Stimulated activated CD4-positive, alpha-beta T cell treated with anti-CD3 and anti-CD28 coated beads, Interleukin-15, amount 100 ng/mL, for 48 hours (primary cell): ENCODE measurements at places on chromosomes 6 and 20.

DNA sequence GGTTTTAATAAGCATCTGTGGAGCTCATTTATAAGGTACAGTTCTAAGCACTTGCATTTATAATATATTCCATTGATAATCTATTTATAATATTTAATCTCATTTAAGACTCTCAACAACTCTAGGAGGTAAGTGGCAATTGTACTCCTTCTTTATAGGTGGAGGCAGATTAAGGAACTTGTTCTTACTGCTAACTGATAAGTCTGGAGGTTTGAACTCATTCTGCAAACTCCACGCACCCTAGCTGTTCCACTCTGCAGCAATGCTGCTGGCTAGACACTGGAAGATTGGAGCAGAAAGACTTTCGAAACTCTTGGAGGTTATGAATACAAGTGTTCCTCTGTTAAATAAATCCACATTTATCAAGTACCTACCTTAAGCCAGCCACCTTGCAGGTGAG is 793 bp upstream of the HDAC2 start:
- DNase-seq = no peak

- no peak for DNase-seq
Observed at GRCh38 chr6:67698534-67698933, 936.5 kb upstream of the ADGRB3 start.

DNA sequence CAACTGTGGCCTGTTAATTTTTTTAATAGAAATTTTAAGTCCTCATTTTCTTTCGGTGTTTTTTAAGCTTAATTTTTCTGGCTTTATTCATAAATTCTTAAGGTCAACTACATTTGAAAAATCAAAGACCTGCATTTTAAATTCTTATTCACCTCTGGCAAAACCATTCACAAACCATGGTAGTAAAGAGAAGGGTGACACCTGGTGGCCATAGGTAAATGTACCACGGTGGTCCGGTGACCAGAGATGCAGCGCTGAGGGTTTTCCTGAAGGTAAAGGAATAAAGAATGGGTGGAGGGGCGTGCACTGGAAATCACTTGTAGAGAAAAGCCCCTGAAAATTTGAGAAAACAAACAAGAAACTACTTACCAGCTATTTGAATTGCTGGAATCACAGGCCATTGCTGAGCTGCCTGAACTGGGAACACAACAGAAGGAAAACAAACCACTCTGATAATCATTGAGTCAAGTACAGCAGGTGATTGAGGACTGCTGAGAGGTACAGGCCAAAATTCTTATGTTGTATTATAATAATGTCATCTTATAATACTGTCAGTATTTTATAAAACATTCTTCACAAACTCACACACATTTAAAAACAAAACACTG is 10.1 kb downstream of the HFE start:
- DNase-seq = peak; percentile 30

DNA sequence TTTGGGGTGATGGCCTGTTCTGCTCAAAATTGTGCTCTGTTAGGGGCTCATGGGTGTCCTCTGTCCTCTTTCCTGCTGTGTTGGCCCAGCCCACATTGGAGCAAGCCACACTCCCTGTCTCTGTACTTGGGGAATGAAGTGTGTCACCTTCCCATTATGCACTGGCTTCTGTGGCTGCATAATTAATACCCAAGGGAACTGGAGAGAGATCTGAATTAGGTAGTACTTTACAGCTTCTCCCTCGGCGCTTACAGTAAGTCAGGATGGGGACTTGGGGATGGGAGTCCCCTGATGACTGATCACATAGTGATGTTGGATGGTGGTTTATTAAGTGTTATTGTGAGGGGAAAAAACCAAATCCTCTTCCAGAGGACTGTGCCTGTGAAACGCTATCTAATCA is 116.6 kb downstream of the FOXO3 start:
- no peak for DNase-seq

DNA sequence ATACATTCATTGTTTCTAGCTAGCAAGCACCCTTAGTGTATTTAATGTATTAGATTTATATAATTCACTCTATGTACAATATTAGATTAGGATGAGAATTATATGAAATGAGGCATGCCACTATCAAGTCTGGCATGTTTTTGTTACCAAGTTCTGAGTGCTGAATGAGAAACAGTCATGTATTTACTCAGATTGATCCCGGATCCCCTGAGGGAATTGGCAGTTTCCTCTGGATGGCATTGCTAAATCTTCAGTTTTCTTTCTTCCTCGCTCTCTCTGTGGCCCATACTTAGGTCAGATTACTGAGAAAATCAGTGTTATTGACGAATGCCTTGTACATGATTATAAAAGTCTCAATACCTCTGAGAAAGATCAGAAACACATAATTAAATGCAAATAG is 66.6 kb downstream of the CDKAL1 start:
- no peak for DNase-seq

GRCh38 chr6:12286373-12287110 is 3.6 kb upstream of the EDN1 start:
- no peak for DNase-seq

- DNase-seq = no peak
Observed at GRCh38 chr20:38883081-38883980, 42.9 kb upstream of the FAM83D start.

DNA sequence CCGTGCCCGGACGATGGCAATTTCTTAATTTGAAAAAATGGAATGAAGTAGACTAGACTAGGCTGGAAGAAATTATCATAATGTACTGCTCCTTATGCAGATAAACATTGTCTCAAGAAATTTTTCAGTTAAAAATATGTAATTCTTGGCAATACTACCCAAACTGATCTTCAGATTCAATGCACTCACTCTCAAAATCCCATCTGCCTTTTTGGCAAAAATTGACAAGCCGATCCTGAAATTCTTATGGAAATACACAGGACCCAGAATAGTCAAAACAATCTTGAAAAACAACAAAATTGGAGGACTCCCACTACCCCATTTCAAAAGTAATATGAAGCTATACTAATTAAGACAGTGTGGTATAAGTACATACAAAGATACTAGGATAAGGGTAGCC is 19.0 kb downstream of the SLC23A2 start:
- no peak for DNase-seq

DNA sequence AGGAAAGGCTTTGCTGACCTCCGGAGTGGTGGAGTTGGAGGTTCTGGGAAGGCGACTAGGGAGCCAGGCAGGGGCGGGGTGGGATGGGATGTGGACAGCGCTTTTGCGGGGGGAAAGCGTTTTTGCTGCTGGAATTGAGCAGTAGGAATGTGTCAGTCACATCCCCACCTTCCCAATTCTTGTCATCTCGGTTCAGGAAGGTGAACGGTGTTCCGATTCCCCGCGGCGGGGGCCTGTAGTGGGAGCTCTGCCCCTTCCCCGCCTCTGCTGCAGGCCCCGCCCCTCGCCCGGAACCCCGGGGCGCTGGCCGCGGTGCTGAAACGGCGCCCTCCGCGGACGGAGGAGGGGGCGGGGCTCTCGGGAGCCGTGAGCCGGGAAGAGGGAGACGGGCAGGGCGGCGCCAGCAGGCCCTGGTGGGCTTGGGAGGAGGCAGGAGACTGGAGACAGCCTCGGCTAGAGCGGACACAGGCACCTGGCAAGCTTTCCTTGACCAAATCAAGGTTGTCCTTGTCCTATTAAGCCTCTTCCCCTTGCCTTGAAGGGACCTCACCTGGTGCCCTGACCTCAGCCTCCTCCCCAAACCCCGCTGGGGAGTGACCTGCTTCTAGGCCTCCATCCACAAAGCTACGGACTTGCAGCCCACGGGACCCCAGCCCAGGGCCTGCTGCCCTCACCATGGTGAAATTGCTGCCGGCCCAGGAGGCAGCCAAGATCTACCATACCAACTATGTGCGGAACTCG is at the start of gene LHFPL5:
TSS of gene LHFPL5 (plus strand) at position 357 of the 741 bp plus-strand sequence. CDS start at position 676, 319 bp downstream.
- DNase-seq = peak; percentile 32

DNA sequence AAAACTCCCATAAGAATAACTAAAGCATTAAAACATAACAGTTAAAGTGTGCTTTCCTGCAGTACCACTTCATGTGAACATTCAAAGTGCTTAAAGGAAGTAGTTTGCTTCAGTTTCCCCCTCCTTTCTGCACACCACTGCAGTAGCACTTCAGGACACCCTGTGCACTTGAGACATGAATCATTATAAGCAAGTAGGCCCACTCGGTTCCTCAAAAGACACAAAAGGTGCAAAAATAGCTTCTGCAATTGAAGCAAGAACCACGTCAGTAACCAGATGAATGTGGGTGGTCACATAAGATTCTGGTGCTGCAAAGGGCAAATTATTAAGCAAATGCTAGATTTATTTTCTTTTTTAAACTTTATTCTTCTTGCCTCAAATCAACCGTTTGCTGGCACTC is 160.6 kb downstream of the HIVEP2 start:
- DNase-seq = no peak

DNA sequence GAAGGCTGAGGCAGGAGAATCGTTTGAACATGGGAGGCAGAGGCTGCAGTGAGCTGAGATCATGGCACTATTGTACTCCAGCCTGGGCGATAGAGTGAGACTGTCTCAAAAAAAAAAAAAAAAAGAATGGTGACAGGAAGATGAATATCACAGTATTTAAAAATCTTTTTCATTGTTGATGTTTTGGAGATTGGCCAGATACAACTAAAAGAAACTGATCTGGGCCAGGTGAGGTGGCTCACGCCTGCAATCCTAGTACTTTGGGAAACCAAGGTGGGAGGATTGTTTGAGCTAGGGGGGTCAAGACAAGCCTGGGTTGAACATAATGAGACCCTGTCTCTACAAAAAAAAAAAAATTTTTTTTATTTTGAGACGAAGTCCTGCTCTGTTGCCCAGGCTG is 52.1 kb downstream of the TRAF3IP2 start:
- DNase-seq = no peak

GRCh38 chr20:44173116-44173515 is 13.9 kb downstream of the JPH2 start:
- no peak for DNase-seq

GRCh38 chr20:14445902-14446301 is 108.5 kb upstream of the FLRT3 start:
- DNase-seq = no peak

- no peak for DNase-seq
Observed at GRCh38 chr6:133966654-133967329, 13.8 kb downstream of the TBPL1 start.

DNA sequence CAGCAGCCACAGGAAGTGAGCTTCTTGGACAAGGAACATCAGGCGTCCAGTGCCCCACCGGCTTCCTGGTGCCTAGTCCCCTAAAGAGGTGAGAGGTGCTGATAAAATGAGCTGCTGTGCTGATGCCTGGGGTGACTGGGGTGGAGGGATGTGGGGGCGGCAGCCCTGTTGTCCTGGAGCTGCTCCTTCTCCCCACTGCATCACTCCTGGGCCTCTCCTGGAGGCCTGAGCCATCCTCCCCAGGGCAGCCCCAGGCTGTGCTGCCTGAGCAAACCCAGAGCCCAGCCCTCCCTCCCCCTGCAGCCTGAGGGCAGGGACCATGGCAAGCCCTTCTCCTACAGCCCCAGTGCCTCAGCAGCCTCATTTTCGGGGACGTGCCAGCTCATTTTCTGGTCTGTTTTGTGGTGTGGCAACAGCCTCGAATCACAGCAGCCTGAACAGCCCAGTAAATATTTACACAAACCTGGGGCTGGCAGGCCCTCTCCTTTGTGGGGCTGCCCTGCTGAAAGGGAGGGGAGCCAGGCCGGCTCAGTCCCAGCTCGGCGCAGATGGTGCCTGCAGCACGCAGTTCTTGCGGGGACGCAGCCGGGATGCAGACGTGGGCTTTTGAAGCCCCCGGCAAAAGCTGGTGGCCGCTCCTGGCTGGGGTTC is 259.9 kb downstream of the DLL1 start:
- DNase-seq = no peak

DNA sequence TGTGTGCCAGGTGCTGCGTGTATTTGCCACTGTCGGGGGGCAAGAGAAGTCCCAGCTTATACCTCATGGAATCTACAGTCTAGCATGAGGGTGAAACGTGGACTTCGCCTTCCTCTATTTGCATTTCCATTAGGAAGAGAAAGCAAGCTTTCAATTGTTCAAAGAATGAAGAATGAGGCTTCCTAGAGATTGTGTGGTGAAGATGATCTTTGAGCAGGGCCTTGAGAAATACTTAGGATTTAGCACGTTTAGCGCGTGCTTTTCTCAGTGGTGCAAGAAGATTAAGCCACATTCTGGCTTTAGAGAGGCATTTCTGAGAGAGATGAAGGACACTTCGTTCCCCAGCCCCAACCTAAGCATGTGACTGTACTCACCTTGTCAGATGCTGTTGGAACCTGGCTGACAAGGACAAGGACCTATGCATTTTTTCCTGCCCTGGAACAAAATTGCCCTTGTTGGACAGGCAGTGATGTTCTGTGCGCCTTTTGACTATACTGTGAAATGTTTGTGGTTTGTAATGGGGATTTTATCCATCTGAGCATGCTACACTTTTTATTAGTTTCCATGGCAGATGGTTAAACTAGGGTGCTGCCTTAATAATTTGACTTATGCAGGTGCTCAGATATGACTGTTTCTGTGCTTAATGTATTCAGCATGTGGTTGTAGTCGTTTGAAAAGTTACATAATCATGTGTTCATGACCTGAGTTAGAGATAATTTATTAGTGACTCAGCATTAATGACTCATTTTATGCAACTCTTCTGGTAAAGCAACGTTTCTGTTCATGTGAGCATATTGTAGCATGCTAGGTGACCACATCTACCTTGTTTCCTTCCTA is 10.7 kb downstream of the TULP4 start:
- DNase-seq = no peak

DNA sequence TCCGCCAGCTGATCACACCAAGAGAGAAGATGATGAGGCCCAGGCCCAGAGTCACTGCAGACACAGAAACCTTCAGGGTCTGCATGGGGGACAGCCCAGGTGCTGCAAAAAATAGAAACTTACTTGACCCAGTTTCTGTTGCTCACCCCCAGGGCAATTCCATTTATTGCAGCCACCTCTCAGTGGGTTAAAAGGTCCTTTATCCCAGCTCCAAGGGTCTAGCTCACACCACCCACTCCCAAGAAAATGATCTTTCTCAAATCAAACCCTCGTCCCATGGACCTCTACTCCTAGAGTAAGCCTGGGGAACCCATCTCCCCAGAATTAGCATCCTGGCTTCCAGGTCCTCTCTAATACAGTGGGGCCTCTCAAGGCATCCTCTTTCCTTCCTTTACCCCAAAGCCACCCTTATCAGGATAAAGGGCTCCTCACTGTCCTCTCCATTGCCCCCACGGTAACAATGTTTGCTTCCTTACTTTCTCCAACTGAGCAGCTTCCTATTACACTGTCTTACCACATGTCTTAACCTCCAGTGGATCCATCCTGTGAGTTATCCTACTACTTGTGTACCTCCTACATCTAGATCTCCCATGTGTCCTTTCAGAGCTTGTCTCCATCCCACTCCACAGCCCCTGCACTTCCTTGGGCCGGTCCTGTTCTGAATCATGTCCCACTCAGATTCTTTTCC is 5.1 kb downstream of the HLA-DMB start:
- no peak for DNase-seq

- no peak for DNase-seq
Observed at GRCh38 chr20:22563062-22563965, 21.1 kb downstream of the FOXA2 start.

DNA sequence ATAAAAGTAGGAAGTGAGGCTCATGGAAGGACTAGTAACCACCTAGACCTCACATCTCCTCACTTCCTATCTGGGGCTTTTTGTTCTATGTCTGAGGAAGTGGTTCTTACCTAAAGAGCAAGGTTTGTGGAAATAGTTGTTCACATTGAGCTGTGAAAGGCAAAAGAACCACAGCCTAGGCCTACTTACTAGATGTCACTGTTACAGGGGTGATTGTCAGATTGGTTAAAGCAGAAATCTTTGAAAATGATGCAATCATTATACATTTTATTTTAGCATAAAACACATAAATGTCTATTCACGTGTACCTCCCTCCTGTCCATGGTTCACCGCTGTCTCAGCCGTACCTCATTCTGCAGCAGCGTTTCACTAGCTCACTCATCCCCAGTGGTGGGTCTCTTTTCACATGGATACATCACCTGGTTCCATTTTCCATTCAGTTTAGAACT is 268.8 kb downstream of the TMEM242 start:
- no peak for DNase-seq

- DNase-seq = no peak
Observed at GRCh38 chr6:20137240-20137639, 75.0 kb downstream of the MBOAT1 start.
